ENCODE measurements at places on chromosomes 1 and 21.

- DNase-seq, result no peak
Measured at GRCh38 chr1:39472826-39473225, 18.6 kb upstream of the BMP8A start.

DNA sequence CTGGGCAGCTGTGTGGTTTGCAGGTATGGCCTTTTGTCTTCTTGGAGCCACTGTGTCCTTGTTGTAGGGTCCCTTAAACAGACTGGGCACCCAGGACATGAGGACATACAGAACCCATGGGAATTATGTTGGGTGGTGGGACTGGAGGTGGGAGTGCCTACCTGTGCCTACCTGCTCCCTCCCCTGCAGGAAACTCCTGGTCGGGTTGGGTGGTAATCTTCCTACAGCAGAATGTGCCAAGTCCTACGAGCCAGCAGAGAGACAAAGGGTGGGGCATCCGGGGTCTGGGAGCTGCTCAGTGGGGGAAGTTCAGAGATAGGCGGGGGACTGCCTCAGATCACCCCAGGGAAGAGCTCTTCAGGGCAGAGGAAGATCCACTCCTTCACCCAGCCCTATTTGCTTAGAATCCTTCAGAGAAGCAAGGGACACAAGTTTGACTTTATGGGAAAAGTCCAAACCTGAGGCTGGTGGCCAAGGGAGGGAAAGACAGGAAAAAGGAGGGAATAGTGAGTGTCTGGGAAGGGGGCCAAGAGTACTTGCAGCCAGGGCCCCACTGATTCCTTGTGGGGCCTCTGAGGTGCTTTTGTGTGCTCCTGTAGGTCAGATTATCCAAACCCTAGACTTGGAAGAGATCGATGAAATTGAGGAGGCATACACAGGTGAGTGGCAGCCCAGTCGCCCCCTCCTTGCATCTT is 58.3 kb downstream of the KIF21B start:
- DNase-seq, result no peak

- DNase-seq, result no peak
Measured at GRCh38 chr21:44578371-44579055, 1.9 kb downstream of the KRTAP10-5 start.

GRCh38 chr21:33255404-33255803 is 10.8 kb upstream of the IL10RB start:
- no peak for DNase-seq

Measured in pulmonary artery endothelial cell (primary cell).